ENCODE measurements at places on chromosomes 2 and 18. TPM values are rescaled to one million over a fixed set of nuclear protein-coding genes. Genes with fewer than 3 reads are reported as not detected.
A peak's percentile ranks its signal among the peaks of the same experiment; 100 is the strongest.

Gene GLI2
- total RNA-seq = 37.0 TPM

Gene NETO1
- not detected for total RNA-seq

Gene TEKT4
- total RNA-seq = not detected

Gene PTCD3
- 48.6 TPM for total RNA-seq

Gene PTPN4
- total RNA-seq = 21.8 TPM

Gene EN1
- total RNA-seq = not detected

Gene KCNJ3
- total RNA-seq = 0.51 TPM

Gene IL36RN
- not detected for total RNA-seq

Gene FSIP2
- total RNA-seq = 1.7 TPM

Gene NAT8
- not detected for total RNA-seq

Gene SCN9A
- 30.1 TPM for total RNA-seq

Gene ICOS
- not detected for total RNA-seq

Gene MARCHF4
- total RNA-seq = 1.4 TPM

Gene ADD2
- total RNA-seq = 0.15 TPM

Gene IGFBP2
- 1,045 TPM for total RNA-seq

Gene RALB
- total RNA-seq = 19.5 TPM

Gene KCNK3
- 2.9 TPM for total RNA-seq

Gene MLPH
- 6.1 TPM for total RNA-seq

GRCh38 chr2:45743531-45744396 is 92.3 kb downstream of the PRKCE start:
- DNase-seq = no peak

GRCh38 chr2:120601566-120601965 is 134.1 kb upstream of the GLI2 start:
- peak; percentile 63 for DNase-seq

GRCh38 chr2:96157649-96158553 is 12.7 kb upstream of the DUSP2 start:
- DNase-seq = peak; percentile 68

GRCh38 chr18:61528961-61529360 is 195.7 kb downstream of the CDH20 start:
- DNase-seq = no peak

GRCh38 chr2:17934721-17935120 is 56.3 kb downstream of the KCNS3 start:
- DNase-seq = no peak

DNA sequence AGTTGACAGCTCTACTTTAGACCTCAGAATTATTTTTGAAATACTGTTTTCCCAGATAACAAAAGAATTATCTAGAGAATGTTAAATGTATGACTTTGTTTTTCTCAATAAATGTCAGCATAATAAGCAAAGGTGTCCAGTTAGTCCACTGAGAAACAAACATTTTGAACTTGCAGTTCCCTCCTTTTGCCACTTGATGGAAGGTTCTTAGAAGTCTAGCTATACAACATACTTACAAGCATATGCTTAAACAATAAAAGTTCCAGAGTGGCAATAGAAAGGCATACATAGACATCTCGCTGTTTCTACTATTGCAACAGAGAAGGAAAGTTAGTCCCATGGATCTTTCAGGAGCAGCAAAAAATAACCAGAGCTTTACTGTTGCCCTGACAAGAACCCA is 11.8 kb downstream of the NDUFA10 start:
- DNase-seq = no peak

GRCh38 chr2:30780776-30781330 is 26.4 kb downstream of the CAPN13 start:
- DNase-seq = no peak

GRCh38 chr2:149720615-149721014 is 133.0 kb upstream of the MMADHC start:
- DNase-seq = no peak

DNA sequence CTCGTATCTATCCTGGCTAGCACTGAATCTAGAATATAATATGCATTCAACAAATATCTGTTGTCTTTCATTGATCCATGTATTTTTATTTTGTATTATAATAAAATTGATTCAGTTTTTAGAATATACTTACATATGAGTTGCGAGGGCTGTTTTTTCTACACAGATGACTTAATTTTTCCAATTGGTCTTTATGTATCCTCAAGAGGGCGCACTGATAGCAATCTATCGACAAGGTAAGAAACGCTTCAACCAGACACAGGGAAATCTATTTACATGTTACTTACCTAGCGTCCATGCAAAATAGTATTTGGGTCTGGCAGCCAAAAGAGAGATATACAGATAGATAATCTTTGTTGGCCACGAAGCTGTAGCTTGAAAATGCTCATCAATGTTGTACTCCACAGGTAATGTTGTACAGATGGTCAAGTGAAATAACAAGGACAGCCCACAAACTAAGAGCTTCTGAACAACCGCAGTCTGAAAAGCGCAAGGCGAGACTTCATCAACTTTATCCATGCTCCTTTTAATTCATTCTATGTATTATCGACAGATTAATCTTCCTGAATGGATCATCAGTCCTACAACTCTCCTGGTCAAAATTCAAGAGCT is 35.5 kb upstream of the KIDINS220 start:
- no peak for DNase-seq

DNA sequence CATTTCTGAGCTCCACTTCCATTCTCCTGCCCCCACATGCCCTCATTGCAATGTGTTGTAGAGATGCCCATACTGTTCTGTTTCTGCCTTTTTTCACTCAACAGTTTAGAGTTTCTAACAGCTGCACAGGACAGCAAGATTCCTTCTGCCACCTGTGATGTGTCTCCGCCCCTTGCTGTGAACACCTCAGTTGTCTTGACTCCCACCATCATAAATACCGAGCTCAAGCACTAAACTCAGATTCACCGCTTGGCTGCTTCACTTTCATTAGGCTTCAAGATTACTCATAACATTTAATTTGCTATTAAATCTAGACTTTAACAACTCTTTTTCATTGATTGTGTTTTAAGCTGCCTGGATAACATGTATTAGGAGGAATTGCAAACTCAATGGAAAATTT is 141.0 kb downstream of the MAP2 start:
- DNase-seq = no peak

DNA sequence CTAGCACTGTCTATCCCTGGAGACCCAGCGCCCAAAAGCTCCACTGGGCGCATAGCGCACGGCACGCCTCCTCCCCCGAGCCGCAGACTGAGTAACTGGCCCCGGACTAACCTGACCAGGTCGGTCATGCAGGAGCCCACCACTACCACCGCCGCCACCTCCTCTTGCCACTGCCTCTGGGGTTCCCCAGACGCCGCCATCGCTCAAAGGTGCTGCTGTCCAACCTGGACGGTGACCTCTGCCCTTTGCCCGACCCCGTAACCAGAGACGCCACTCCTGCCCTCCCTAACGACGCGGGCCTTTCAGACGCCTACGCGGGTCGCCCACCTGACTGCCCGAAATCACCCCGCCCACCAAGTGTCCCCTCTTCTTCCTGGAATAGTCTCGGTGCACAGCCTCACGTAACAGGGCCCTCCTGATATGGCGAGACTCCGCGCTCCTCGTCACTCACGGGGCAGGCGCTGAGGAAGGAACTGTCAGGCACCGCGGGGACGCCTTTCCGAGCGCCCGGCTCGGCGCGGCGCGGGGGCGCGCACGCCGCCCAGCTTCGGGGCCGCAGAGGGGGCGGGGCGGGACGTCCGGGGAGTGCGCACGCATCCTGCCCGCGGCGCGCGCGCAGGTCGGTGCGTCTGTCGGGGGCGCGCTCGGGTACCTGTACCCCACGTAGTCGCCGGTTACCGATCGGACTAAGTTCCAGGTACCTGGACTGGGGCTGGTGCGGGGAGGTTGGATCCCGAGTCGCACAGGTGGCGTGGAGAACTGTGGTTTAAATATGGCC is at the start of the genes BABAM2 and RBKS:
BABAM2 (plus strand) TSS at position 584 of the 778 bp plus-strand sequence. CDS start 3,828 bp downstream, outside the sequence.
RBKS (minus strand) TSS at position 242 of the 778 bp plus-strand sequence; CDS start at position 200, 42 bp downstream.
- DNase-seq = peak; percentile 95

- no peak for DNase-seq
Measured at GRCh38 chr2:238504181-238504931, 77.6 kb downstream of the ASB1 start.

DNA sequence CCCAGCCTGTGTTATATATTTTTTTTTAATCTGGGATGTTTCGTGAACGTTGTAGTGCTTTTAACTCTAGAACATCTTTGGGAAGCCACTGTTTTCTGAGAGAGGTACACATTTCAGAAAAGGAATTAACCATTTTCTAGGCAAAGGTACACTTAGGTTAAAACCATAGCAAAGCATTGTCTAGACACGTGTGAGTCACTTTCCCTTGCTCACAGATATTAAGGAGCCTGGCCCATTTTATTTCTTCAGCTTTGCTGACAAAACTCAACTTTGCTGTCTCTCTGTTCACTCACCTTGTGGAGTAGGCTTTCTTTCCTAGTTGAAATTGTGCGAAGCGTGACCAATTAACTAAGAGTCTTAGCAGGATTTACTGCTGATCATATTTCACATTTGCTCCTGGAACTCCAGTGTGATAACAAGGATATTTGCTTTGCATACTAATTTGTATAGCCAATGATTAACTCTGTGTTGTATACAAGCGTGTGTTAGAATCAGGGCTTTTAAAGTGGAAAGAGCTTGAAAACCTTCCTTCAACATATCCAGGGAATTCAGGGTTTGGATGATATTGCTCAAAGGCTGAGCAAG is 215.0 kb upstream of the AGAP1 start:
- no peak for DNase-seq

- no peak for DNase-seq
Measured at GRCh38 chr2:40240070-40240469, 211.8 kb downstream of the SLC8A1 start.

DNA sequence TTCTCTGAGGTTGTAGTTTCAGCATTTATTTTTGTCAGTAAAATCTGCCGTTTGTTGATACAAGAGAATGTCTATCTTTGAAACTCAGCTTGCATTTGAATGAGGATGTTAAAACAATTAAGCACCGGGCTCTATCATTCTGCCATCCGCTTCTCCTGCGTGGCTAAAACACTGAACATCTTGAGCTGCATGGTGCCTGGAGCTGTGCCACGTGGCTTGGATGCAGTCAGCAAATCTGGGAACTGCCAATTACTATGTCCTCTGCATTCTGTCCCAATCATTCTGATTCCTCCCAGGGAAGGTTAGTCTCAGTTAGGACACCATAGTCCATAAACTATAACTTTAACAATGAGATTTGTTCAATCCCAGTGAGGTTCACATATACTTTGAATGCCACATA is 598.4 kb downstream of the FBXO15 start:
- no peak for DNase-seq

DNA sequence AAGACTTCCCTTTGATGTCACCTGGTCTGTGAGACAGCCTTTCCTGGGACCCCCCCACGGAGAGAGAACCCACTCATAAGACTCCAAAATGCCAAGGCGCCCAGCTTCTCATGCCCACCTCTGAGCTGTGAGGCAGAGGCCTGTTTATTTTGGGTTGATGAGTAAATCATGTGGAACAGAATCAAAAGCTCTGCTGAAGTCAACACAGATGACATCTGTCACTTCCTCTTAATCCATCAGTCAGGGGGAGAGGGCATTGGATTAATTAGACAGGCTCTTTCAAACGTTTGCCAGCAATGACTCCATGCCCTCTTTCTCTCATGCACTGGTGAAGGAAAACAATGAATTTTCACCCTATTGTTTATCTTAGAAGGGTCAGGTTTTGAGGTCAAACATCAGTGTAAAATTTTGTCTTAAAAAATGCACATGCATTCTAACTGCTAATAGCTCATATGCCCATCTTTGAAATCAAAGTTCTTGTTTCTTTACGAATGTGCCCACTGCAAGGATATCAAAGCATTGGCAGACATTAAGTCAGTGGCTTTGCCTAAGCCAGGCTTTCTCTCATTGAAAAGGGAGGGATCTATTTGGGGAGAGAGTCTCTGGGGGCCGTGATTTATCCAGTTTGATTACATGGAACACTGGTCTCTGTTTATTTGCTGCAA is 184.1 kb downstream of the ACKR3 start:
- DNase-seq = no peak

- DNase-seq = no peak
Measured at GRCh38 chr2:159484532-159484931, 131.8 kb downstream of the BAZ2B start.

DNA sequence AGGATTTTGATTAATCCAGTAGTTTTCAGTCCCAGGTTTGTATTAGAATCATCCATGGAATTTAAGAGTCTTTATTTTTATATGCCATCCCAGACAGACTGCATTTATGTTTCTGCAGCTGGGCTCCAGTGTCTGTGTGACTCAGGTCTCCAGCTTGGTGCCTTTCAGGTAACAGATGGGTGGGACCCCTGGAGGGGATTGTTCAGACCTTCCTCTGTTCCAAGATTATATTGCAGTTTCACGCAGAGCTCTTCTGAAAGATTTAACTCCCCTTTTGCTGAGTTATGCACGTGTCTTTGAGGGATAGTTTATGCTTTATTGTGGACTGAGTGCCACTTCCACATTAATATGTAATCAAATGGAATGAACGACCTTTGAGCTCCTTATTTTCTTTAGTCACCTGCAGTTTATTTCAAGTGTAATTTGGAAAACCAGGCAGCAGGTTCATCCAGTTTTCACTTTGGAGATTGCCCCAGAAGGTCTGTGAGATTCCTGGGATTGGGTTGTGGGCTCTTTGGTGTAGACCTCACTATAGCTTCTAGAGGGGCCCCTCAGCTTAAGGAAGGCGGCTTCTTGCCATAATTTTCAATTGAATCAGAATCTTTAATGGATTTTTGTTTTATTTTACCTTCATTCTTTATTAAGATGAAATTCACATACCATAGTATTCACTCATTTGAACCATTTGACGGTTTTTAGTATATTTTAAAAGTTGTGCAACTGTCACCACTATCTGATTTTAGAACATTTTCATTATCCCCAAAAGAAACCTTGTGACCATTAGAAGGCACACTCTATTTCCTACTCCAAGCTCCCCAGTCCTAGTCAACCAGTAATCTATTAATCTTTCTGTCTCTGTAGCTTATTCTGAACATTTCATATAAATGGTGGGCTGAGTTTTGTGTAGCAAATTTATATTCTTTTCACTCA is 135.0 kb downstream of the WDSUB1 start:
- DNase-seq = no peak

DNA sequence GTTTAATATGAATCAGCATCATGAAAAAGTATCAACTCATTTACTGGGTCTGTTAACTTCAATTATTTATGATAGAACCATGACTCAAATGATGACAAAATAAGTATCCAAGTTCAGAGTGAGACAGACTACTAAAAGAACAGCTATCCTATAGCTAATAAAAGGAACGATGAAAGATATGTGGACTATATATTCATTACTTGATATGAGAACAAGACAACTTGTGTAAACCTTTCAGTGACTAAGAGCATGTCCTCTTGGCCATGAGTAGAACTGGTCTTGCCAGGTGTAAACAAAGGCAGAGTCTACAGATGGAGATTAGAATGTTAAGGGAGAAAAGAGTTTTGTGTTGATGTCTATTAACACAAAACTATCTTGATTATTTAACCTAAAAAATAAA is 360.4 kb upstream of the ZC3H15 start:
- DNase-seq = no peak

GRCh38 chr2:406231-406630 is 118.3 kb upstream of the ALKAL2 start:
- DNase-seq = no peak

Data from chondrocyte (in vitro differentiated cells).